ENCODE measurements at places on chromosomes 11 and 22.

DNA sequence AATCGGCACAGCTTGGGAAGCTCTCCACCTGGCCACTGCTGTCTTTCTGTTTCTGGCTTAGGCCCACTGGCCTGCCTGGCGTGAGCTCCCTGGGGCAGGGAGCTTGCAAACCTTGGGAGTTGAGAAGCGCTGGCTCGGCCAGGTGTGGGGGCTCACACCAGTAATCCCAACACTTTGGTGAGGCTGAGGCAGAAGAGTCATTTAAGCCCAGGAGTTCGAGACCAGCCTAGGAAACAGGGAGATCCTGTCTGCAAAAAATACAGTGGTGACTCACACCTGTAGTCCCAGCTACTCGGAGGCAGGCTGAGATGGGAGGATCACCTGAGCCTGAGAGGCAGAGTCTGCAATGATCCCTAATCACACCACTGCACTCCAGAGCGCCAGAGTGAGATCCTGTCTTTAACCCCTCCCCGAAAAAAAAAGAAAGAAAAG is 4.0 kb downstream of the AP5B1 start:
- DNase-seq, result no peak

GRCh38 chr22:21866833-21867527 is 465 bp downstream of the MAPK1 start:
- peak; percentile 11 for DNase-seq

DNA sequence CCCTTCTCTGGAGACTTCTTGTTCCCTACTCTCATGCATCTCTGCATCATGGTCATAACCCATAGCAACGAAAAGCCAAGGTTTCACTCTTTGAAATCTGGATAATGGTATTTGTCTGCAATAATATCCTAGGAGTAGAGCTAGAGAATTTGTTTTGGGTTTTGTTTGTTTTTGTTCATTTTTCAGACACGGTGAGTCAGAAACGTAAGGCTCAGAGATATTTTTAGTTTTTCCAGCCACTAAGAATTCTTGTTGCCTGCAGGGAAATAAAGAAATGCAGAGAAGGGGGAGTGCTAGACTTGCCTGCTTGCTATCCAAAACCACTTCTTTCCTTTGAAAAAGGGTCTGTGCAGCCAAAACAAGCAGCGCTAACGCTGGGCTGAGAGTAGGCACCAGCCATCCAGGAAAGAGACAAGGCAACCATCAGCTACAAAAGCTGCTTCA is 26.0 kb downstream of the POU2AF3 start:
- DNase-seq, result no peak

- DNase-seq, result peak; percentile 48
These were observed 25.4 kb upstream of the SORL1 start for GRCh38 chr11:121426476-121427399.

- no peak for DNase-seq
These were observed at the start of gene LMO2 for GRCh38 chr11:33891714-33892327. LMO2 (minus strand) TSS chr11:33892076; CDS start chr11:33869716, 22,360 bp downstream.

- no peak for DNase-seq
These were observed 53.9 kb downstream of the USP47 start for GRCh38 chr11:11895672-11896071.

DNA sequence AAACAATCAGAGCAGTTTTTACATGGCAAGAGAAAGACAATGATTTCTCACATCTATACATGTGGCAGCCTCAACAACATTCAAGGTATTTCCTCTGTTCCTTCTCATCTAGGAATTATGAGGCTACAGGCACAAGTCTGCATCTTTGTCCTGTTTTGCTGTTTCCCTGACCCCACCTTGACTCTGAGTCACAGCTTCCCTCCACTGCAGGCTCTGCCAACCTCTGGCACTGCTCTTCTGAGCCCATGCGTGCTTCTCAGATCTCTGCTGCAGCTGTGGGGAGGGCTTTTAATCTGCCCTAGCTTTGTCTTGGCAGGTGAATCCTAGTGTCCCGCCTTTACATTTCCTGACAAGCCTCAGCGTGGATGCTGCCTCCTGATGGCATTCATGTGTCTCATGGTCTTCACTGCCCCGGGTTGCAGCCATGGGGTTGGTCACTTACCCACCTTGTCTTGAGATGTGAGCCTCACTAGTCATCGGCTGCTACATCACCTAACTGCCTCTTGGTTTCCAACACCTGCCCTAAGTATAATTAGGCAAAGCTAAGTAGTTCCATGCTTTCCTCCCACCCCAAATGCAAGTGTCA is 578.5 kb downstream of the TBC1D22A start:
- DNase-seq, result no peak
